H1 (cell line): ENCODE measurements at places on chromosomes 12 and 14.

GRCh38 chr12:116820064-116820656, 61.1 kb downstream of the HRK start:
- H3K4me1 ChIP-seq: 0 out of 2 replicates have a peak, but pooled peaks cover 4% of the 10 kb centered on the region
- DNase-seq: no peak
- no peaks in the 10 kb centered on the region for H3K27me3 ChIP-seq
- H3K27ac ChIP-seq: no peak overlapping the region

DNA sequence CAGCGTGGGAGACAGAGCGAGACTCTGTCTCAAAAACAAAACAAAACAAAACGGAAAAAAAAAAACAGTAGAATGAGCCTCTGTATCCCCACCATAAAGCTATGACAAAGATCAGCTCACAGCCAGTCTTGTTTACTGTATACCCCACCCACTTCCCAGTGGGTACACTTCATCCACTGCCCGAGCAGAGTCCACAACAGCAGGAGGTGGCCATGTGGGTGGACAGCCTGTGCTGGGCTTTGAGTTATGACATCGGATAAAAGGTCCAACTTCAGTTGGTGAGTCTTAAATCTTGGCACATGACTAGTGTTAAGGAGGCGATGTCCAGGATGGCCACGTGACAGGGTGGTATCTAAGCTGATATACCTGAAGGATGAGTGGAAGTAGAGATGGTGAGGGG, 34.8 kb upstream of the MAPKAPK5 start:
- H3K27me3 ChIP-seq: no peaks in the 10 kb centered on the region
- no peak for DNase-seq
- peaks cover 5% of the 10 kb centered on the region; the same call in 1 of the 2 replicates for H3K36me3 ChIP-seq
- H3K4me1 ChIP-seq: no peaks in the 10 kb centered on the region
- no peak overlapping the region for H3K27ac ChIP-seq
- H3K4me3 ChIP-seq: no peak overlapping the region

- no peaks in the 10 kb centered on the region for H3K36me3 ChIP-seq
- H3K27ac ChIP-seq: no peak overlapping the region
- no peak for DNase-seq
- H3K4me3 ChIP-seq: no peak overlapping the region
- no peaks in the 10 kb centered on the region for H3K27me3 ChIP-seq
Observed at GRCh38 chr12:107331912-107332311, 238.6 kb upstream of the CRY1 start.

DNA sequence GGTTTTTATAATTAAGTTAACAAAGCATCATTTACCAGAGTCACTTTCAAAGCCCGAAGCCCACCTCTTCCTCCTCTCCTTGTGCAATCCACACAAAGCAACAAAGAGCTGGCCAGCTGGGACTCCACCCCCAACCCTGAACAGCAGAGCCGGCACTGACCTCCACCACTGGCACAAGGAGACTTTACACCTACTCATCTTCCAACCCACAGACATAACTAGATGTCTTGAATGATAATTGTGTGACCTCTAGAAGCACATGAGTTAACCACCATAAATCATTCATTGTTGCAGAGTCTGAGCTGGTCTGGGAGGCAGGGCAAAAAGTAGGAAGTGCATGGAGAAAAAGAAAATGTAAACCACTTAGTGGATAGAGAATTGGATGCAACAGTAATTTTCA, 72.2 kb downstream of the ST8SIA1 start:
- H3K4me1 ChIP-seq: peaks cover 5% of the 10 kb centered on the region; the same call in 1 of the 2 replicates
- no peak overlapping the region for H3K27ac ChIP-seq
- no peaks in the 10 kb centered on the region for H3K36me3 ChIP-seq
- no peak overlapping the region for H3K4me3 ChIP-seq
- DNase-seq: no peak

DNA sequence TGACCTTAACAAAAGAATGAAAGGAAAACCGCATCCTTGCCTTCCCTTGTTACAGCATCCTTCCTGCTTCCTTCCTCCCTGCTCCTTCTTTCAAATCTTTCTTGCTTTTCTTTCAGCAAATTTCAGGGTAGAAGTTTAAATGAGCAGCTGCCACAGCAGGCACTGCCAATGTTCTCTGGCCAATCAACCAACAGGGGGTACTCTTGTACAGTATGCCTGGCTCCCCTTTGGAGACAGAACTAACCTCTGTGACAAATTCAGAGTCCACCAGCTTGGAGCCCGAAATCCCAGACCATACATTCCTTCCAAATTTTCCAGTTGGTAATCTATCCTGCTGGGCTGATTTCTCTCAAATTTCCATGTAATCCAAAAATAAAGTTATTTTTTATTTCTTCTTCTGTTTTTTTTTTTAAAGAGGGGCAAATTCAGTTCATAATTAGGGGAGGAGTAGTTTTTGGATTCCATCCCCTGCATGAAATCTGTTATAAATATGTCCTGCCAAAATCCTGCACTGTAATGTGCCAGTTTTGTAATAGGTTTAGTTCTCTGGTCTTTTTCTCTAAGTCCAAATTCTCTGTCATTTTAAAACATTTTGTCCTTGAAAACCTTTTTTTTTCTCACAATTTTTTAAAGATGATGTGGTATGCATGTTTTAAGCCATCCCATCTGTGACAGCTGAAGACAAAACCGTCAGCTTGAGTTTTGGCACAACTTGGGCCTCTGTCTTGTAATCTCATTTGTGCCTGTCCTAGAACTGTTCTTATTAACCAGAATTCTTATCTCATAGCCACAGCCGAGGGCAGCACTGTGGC, 610.0 kb upstream of the LMO3 start:
- DNase-seq: no peak
- no peaks in the 10 kb centered on the region for H3K36me3 ChIP-seq
- no peak overlapping the region for H3K27ac ChIP-seq
- H3K4me3 ChIP-seq: no peak overlapping the region
- H3K27me3 ChIP-seq: no peaks in the 10 kb centered on the region
- no peaks in the 10 kb centered on the region for H3K4me1 ChIP-seq

GRCh38 chr14:31760277-31760676, 199.1 kb downstream of the NUBPL start:
- no peaks in the 10 kb centered on the region for H3K4me1 ChIP-seq
- no peak overlapping the region for H3K4me3 ChIP-seq
- no peak overlapping the region for H3K27ac ChIP-seq
- H3K27me3 ChIP-seq: no peaks in the 10 kb centered on the region

DNA sequence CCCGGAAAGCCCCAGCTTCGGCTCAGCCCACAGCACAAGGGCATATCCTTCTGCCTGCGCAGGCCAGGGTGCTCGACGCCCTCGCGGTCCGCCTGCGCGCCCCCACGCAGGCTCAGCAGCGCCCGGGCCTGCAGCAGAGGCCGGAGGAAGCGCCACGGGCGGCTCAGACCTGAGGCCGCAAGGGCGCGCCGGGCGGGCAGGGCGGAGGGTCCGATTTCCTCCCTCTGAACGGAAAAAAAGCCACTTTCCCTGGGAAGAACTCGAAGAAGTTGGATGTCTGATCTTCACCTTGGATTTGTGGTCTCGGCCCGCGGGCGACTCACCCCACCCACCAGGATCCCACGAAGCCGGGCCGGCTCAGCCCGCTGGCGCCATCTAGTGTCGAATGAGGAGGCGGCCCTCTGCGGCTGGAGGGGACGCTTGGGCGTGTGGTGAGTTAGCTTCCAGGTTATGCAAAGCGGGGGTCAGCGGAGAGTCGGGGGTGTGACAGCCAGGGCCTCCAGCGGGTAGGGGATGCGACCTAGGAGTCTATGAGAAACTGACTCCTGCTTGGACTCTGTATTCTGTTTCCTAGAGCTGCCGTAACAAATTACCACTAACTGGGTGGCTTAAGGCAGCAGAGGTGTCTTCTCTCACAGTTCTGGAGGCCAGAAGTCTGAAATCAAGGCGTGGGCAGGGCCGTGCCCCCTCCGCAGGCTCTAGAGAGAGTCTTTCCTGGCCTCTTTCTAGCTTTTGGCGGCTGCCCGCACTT, 40.0 kb upstream of the SRSF5 start:
- no peaks in the 10 kb centered on the region for H3K36me3 ChIP-seq
- H3K4me1 ChIP-seq: no peaks in the 10 kb centered on the region
- no peak for DNase-seq

DNA sequence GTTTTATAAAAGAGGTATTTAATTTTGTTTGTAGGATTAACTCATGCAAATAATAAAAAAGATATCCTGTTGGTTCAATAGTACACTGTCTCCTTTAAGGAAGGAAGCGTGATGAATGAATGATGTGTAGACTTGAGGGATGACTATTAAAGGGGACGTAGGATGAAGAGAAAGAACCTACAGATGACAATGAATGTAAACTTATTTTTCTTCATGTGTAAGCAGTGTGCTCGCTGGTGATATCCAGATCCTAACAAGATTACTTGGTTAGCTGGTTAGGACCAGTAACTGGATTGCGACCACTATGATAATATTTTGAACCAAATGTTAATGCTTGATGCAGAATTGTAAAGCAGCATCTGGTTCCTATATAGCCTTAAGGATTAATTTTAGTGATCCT, 2.6 kb downstream of the ARF6 start:
- H3K27me3 ChIP-seq: no peaks in the 10 kb centered on the region
- H3K4me1 ChIP-seq: no peaks in the 10 kb centered on the region
- H3K36me3 ChIP-seq: peaks cover 17% of the 10 kb centered on the region; the same call in 1 of the 2 replicates
- H3K4me3 ChIP-seq: no peak overlapping the region
- no peak overlapping the region for H3K27ac ChIP-seq
- DNase-seq: no peak

- no peak overlapping the region for H3K27ac ChIP-seq
- no peak overlapping the region for H3K4me3 ChIP-seq
- no peaks in the 10 kb centered on the region for H3K4me1 ChIP-seq
- H3K27me3 ChIP-seq: peaks cover 3% of the 10 kb centered on the region; the same call in 1 of the 2 replicates
- H3K36me3 ChIP-seq: no peaks in the 10 kb centered on the region; the same call in 1 of the 2 replicates
Observed at GRCh38 chr12:41619705-41620104, 431.6 kb downstream of the PDZRN4 start.

- H3K27me3 ChIP-seq: no peaks in the 10 kb centered on the region
- no peaks in the 10 kb centered on the region for H3K4me1 ChIP-seq
- H3K4me3 ChIP-seq: no peak overlapping the region
- no peaks in the 10 kb centered on the region; the same call in none of the 2 replicates for H3K36me3 ChIP-seq
Observed at GRCh38 chr14:30645600-30645999, 23.5 kb downstream of the SCFD1 start.

DNA sequence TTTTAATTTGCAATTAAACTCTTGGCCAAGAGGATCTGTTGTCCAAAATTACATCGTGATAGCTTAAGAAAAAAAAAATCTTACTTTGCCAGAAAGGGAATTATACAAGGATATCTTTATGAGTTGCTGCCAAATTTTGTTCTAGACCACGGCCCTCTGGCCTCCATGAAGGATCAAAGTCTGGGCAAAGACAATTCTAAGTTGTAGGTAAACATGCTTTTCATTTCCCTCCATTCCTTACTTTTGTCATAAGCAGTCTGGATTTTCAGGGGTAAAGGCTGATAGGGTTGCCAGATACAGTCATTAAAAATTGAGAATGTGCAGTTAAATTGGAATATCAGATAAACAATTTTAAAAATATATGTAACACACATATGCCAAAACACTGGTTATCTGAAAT, 135.1 kb downstream of the MON2 start:
- peak overlapping the region; percentile 74 for H3K4me3 ChIP-seq
- no peaks in the 10 kb centered on the region for H3K36me3 ChIP-seq
- H3K4me1 ChIP-seq: peaks cover 6% of the 10 kb centered on the region
- 0 out of 2 replicates have a peak overlapping the region, but pooled peaks have one; percentile 99 for H3K27ac ChIP-seq

GRCh38 chr14:61569812-61570548, 125.3 kb upstream of the HIF1A start:
- no peaks in the 10 kb centered on the region for H3K36me3 ChIP-seq
- H3K4me3 ChIP-seq: no peak overlapping the region
- H3K27ac ChIP-seq: no peak overlapping the region
- H3K27me3 ChIP-seq: no peaks in the 10 kb centered on the region
- peaks cover 15% of the 10 kb centered on the region for H3K4me1 ChIP-seq

DNA sequence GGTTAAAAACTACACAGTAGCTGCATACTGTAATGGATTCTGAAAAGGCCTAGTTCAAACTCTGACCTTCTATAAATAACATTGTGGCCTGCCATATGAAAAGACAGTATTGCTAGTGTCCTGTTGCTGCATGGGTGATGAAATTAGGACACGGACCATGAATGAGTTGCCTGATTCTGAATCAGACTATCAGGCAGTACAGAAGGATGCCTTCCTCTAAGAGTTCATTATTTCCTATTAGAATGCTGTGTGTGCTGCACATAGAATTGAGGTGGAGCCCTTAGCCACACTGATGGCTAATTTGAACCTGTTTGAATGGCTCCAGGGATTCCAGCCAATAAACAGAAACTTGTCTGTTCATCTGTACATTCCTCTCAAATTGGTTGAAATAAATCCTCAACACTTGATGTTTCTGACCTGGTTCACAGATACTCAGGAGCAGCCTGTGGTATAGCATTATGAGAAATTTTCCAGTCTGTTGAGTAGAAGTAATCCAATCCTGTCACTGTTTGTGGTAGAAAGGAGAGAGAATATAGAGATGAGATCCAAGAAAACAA, 483.2 kb downstream of the APAF1 start:
- no peak overlapping the region for H3K27ac ChIP-seq
- H3K4me1 ChIP-seq: peaks cover 1% of the 10 kb centered on the region; the same call in 1 of the 2 replicates

DNA sequence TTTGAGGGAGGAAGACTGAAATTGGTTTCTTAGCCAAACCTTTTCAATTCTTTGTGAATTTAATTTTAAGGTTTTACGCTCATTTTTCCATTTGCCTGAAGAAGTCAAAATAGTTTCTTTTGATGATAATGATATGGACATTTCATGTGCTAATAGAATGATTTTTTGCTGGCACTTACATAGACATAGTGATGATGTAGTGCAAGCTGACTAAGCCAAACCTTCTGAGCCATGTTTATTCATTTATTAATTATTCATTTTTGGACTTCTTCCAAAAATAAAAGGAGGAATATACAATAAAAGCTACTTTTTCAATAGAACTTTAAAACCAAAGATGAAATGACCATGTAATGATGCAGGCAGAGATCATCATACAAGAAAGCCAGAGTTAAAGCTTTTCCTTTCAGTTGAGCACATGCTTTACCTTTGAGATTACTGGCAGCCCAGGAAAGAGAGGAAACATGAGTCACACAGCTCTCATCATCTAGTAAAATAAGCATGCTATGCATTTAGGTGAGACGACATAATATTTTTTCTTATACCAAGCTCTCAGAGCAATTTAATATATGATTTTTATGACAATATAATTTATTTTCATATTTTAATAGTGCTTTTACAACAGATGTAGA, 24.8 kb downstream of the KCNA1 start:
- no peak overlapping the region for H3K27ac ChIP-seq
- no peak overlapping the region for H3K4me3 ChIP-seq
- no peak for DNase-seq
- H3K4me1 ChIP-seq: no peaks in the 10 kb centered on the region
- no peaks in the 10 kb centered on the region for H3K36me3 ChIP-seq
- H3K27me3 ChIP-seq: no peaks in the 10 kb centered on the region

GRCh38 chr12:110249716-110250225, 31.3 kb upstream of the ATP2A2 start:
- no peaks in the 10 kb centered on the region for H3K36me3 ChIP-seq
- H3K27me3 ChIP-seq: no peaks in the 10 kb centered on the region
- no peak for DNase-seq
- H3K27ac ChIP-seq: no peak overlapping the region

GRCh38 chr14:78788467-78789360, 618.5 kb downstream of the NRXN3 start:
- DNase-seq: no peak
- no peak overlapping the region for H3K27ac ChIP-seq
- no peaks in the 10 kb centered on the region for H3K27me3 ChIP-seq
- no peaks in the 10 kb centered on the region for H3K4me1 ChIP-seq
- H3K4me3 ChIP-seq: no peak overlapping the region
